Nephron progenitor cell (in vitro differentiated cells): ENCODE measurements at places on chromosomes 16 and 17.
A peak's percentile ranks its signal among the peaks of the same experiment; 100 is the strongest.

- no peaks in the 10 kb centered on the region for H3K27me3 ChIP-seq
- peak overlapping the region; percentile 92 for H3K27ac ChIP-seq
- DNase-seq, result no peak
- H3K36me3 ChIP-seq, result peaks cover 70% of the 10 kb centered on the region
- H3K4me1 ChIP-seq, result peaks cover 41% of the 10 kb centered on the region
These were observed 4.6 kb downstream of the QPRT start for GRCh38 chr16:29683543-29684090.

DNA sequence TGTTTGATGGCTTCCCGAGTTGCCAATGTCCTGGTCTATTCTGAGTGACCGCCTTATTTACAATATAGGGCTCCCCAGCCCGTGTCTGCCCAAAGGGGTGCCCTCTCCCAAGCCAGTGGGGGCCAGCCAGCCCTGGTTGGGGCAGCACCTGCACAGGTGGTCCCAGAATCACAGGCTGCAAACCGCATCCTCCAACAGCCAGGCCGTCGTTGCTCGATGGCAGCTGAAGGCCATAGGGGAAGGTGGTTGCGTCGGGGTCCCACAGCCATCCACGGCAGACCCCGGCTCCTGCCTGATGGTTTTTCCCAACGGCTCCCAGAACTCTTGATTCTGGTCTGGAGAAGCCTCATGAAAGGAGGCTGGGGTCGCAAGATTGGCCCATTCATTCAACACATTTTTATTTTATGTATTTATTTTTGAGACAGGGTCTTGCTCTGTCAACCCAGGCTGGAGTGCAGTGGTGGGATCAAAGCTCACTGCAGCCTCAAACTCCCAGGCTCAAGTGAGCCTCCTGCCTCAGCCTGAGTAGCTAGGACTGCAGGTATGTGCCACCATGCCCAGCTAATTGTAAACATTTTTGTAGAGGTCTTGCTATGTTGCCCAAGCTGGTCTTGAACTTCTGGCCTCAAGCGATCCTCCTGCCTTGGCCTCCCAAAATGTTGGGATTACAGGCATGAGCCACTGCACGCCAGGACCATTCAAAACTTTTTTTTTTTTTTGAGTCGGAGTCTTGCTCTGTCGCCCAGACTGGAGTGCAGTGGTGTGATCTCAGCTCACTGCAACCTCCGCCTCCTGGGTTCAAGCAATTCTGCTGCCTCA lies 79.0 kb upstream of the TOB1 start:
- H3K36me3 ChIP-seq, result no peaks in the 10 kb centered on the region
- peaks cover 13% of the 10 kb centered on the region for H3K27me3 ChIP-seq
- no peak for DNase-seq
- no peak overlapping the region for H3K27ac ChIP-seq
- peaks cover 72% of the 10 kb centered on the region for H3K4me1 ChIP-seq
- H3K4me3 ChIP-seq, result no peak overlapping the region

DNA sequence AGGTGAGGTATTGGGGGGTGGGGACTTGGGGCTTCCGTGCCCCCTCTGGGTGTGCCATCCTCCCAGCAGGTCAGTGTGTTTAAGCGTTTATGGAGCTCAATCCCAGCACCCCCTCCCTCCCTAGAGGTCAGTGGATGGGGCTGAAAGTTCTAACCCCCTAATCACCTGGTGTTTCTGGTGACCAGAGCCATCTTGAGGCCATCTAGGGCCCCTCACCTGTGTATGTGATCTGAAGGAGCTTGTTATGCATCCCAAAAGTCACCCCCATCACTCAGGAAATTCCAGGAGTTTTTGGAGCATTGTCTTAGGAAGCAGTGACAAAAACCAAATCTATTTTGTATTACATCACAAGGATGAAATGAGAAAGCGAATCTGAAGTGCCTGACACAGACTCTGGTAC lies 67.8 kb upstream of the NOL11 start:
- no peak for DNase-seq
- no peak overlapping the region for H3K4me3 ChIP-seq

GRCh38 chr17:43900858-43901754 lies 6.2 kb downstream of the MPP2 start:
- peaks cover 4% of the 10 kb centered on the region for H3K27me3 ChIP-seq
- H3K4me1 ChIP-seq, result peaks cover 66% of the 10 kb centered on the region
- peak overlapping the region; percentile 76 for H3K4me3 ChIP-seq
- no peak for DNase-seq
- H3K36me3 ChIP-seq, result peaks cover 2% of the 10 kb centered on the region
- no peak overlapping the region for H3K27ac ChIP-seq

DNA sequence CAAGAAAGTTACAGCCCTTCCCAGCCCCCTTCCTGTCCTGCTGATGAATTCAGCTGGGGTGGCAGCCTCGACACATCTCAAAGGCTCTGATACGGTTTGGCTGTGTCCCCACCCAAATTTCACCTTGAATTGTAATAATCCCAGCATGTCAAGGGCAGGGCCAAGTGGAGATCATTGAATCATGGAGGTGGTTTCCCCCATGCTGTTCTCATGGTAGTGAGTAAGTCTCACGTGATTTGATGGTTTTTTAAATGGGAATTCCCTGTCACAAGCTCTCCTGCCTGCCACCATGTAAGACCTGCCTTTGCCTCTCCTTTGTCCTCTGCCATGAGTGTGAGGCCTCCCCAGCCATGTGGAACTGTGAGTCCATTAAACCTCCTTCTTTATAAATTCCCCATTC lies 163.2 kb upstream of the FOXF1 start:
- no peaks in the 10 kb centered on the region for H3K36me3 ChIP-seq
- DNase-seq, result no peak
- peaks cover 72% of the 10 kb centered on the region for H3K27me3 ChIP-seq
- H3K27ac ChIP-seq, result no peak overlapping the region
- peaks cover 54% of the 10 kb centered on the region for H3K4me1 ChIP-seq
- H3K4me3 ChIP-seq, result no peak overlapping the region

DNA sequence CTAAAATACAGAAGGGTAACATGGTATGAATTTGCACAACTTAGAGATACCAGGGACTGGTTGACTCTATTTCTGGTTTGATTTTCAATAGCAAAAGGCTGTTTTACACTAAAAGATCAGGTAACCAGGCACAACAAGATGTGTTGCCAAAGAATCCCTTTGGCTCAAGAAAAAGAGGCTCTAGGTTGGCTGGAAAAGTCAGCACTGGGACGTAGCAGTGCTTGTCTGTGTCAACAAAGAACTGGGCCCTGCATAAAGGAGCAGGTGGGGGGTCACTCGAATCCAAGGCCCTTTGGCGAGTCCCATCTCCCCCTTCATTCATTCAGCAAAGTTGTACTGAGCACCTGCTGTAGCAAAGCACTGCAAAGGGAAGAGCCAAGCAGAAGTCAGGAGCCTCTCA lies 18.4 kb downstream of the SDR42E1 start:
- DNase-seq, result no peak
- H3K27me3 ChIP-seq, result peaks cover 2% of the 10 kb centered on the region
- no peaks in the 10 kb centered on the region for H3K36me3 ChIP-seq
- no peak overlapping the region for H3K4me3 ChIP-seq

DNA sequence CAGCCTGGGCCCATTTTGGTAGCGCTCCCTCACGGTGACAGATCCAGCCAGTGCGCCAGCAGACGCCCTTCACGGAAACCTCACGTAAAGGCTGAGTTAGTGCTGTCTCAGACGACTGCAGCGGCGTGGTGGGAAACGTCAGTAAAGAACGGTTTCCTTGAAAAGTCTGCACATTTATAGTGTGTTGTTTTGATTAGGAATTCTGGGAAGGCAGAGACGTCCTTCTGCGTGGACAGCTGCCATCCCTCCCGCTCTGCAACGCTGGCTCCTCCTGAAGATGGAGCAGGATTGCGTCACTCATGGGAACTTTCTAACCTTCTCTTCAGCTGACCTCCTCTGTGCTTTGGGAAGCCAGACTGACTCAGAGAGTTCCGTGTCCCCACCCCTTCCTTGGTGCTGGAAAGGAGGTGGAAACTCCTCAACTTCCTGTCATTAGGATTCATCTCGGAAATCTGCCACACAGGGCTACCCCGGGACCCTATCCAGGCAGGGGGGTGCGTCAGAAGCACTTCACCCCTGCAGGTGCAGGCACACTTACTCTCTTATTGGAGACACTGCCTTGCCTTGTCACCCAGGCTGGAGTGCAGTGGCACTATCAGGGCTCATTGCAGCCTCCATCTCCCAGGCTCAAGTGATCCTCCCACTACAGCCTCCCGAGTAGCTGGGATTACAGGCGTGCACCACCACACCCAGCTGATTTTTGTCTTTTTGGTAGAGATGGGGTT lies 24.3 kb upstream of the CRISPLD2 start:
- H3K27me3 ChIP-seq, result peaks cover 7% of the 10 kb centered on the region
- H3K4me1 ChIP-seq, result peaks cover 10% of the 10 kb centered on the region
- H3K4me3 ChIP-seq, result no peak overlapping the region
- no peak for DNase-seq
- peak overlapping the region; percentile 45 for H3K27ac ChIP-seq

- no peaks in the 10 kb centered on the region for H3K36me3 ChIP-seq
- peaks cover 57% of the 10 kb centered on the region for H3K27me3 ChIP-seq
- H3K4me1 ChIP-seq, result peaks cover 25% of the 10 kb centered on the region
- no peak overlapping the region for H3K4me3 ChIP-seq
- peak; percentile 54 for DNase-seq
These were observed 13.8 kb upstream of the SEZ6 start for GRCh38 chr17:29019475-29020181.

- no peak overlapping the region for H3K4me3 ChIP-seq
- H3K27me3 ChIP-seq, result peaks cover 2% of the 10 kb centered on the region
- H3K4me1 ChIP-seq, result peaks cover 85% of the 10 kb centered on the region
- peaks cover 6% of the 10 kb centered on the region for H3K36me3 ChIP-seq
These were observed 157.9 kb downstream of the RPTOR start for GRCh38 chr17:80702315-80703141.

GRCh38 chr17:79651761-79652160 lies 40.9 kb upstream of the RBFOX3 start:
- no peak for DNase-seq
- H3K4me1 ChIP-seq, result peaks cover 13% of the 10 kb centered on the region
- peaks cover 51% of the 10 kb centered on the region for H3K27me3 ChIP-seq
- no peak overlapping the region for H3K27ac ChIP-seq

DNA sequence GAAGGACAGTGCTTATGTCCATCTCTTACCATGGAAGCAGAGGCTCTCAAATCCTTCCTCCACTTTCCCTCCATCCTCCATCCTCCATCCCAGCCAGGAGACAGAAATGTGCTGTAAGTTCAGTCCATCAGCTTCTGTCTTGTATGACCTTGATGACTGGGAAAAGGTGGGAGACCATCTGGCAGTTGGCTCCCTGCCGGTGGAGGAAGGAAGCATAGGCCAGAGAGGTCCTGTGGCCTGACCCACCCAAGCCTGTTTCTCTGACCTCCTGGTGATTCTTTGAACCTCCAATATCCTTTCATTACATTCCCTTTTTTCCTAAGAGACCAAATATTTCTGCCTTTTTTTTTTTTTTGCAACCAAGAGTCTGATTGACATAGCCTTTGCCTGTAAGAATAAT lies 215.3 kb downstream of the ABCC12 start:
- H3K27ac ChIP-seq, result no peak overlapping the region
- DNase-seq, result no peak
- H3K36me3 ChIP-seq, result no peaks in the 10 kb centered on the region

- no peak overlapping the region for H3K4me3 ChIP-seq
- no peaks in the 10 kb centered on the region for H3K27me3 ChIP-seq
- H3K36me3 ChIP-seq, result peaks cover 14% of the 10 kb centered on the region
- H3K4me1 ChIP-seq, result peaks cover 19% of the 10 kb centered on the region
These were observed 13.0 kb downstream of the MGRN1 start for GRCh38 chr16:4637501-4638166.

DNA sequence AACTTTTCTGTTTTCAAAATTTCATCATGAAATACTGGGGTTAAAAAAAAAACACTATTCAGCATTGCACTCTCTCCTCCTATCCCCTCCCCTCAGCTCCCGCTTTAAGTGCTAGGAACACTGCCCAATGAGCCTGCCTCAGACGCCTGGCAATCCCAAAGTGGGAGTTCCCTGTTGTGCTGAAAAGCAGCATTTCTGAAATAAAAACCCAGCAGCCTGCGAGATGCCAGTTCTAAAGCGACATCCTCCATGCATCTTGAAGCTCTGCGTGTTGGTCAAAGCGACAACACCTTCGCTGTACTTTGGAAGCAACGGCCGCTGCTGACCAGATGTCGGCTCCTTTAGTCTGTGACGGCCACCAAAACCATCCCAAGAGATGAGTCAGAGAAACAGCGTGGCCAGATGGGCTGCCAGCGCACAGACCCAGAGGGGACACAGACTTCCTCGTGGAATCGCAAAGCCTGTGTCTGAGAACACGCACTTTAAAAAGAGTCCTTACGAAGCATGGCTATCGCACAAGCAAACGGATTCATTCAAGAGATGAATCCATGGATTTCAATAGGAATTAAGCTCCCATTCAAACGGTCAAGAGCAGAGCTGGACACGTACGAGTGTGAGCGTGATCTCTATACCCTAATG lies 32.8 kb downstream of the FBXO31 start:
- peaks cover 52% of the 10 kb centered on the region for H3K4me1 ChIP-seq
- H3K4me3 ChIP-seq, result no peak overlapping the region
- H3K27me3 ChIP-seq, result no peaks in the 10 kb centered on the region
- H3K27ac ChIP-seq, result peak overlapping the region; percentile 77
- peaks cover 16% of the 10 kb centered on the region for H3K36me3 ChIP-seq

- no peak overlapping the region for H3K4me3 ChIP-seq
- H3K36me3 ChIP-seq, result peaks cover 32% of the 10 kb centered on the region
- peaks cover 7% of the 10 kb centered on the region for H3K4me1 ChIP-seq
These were observed 119.3 kb downstream of the STX8 start for GRCh38 chr17:9456330-9456729.

GRCh38 chr17:41001795-41002194 lies 2.1 kb upstream of the KRTAP3-2 start:
- H3K4me1 ChIP-seq, result peaks cover 6% of the 10 kb centered on the region
- no peak overlapping the region for H3K4me3 ChIP-seq
- no peak for DNase-seq
- peaks cover 2% of the 10 kb centered on the region for H3K27me3 ChIP-seq
- H3K27ac ChIP-seq, result no peak overlapping the region

GRCh38 chr16:57723170-57723569 lies 12.4 kb upstream of the KATNB1 start:
- no peaks in the 10 kb centered on the region for H3K36me3 ChIP-seq
- H3K27ac ChIP-seq, result no peak overlapping the region
- peaks cover 13% of the 10 kb centered on the region for H3K27me3 ChIP-seq
- DNase-seq, result no peak

GRCh38 chr16:56618138-56618537 lies 7.4 kb upstream of the MT1E start:
- H3K27ac ChIP-seq, result no peak overlapping the region
- no peak overlapping the region for H3K4me3 ChIP-seq
- peaks cover 31% of the 10 kb centered on the region for H3K4me1 ChIP-seq
- no peak for DNase-seq
- no peaks in the 10 kb centered on the region for H3K36me3 ChIP-seq

DNA sequence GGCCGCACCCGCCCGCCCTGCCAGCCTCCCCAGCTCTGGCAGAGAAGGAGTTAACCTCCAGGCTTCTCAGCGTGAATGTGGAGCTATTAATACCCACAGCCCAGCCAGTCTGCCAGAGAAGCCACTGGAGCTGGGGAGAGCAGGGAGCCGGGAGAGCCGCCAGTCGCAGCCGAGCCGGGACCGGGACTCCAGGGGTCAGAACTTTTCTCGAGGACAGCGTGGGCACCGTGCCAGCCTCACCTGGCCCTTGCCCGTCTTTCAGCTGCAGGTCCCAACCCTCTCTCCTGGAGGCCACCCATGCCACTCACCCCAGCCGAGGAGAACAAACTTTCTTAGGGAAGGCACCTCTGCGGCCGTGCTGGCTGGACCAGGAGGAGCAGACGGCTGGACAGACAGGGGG lies 33.8 kb upstream of the SBK1 start:
- H3K27me3 ChIP-seq, result peaks cover 7% of the 10 kb centered on the region
- no peaks in the 10 kb centered on the region for H3K36me3 ChIP-seq
- peaks cover 40% of the 10 kb centered on the region for H3K4me1 ChIP-seq
- H3K27ac ChIP-seq, result no peak overlapping the region
